Left ventricle myocardium inferior (tissue), 1 donor: ENCODE measurements at places on chromosomes 3 and 15. TPM values are rescaled to one million over a fixed set of nuclear protein-coding genes. Genes with fewer than 3 reads are reported as not detected.

- no peak for DNase-seq
Measured at GRCh38 chr3:48244461-48244860, 3.6 kb downstream of the ZNF589 start.

- DNase-seq: no peak
Measured at GRCh38 chr3:183098536-183099025, 715 bp downstream of the MCCC1 start.

DNA sequence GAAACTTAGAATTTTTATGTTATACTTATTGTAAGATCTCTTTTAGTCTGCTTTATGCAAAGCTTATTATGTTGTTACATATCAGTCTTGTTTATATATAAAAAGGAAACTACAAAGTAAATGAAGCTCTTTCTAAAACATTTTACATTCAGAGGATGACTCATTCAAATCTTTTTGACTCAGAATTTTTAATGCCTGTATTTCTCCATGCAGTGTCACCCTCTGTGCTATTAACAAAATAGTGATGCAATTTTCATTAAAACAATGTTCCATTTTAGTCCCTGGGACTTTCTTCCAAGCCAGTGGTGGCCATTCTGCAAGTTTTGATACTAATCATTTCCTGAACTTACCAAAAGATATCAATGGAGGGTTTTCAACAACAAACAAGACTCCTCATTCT is 216.1 kb downstream of the NAALADL2 start:
- no peak for DNase-seq

GRCh38 chr15:73699249-73700040 is 15.3 kb downstream of the CD276 start:
- DNase-seq: no peak

- no peak for DNase-seq
Measured at GRCh38 chr3:67599821-67600220, 54.6 kb downstream of the SUCLG2 start.

GRCh38 chr15:100468285-100468684 is 60.5 kb downstream of the CERS3 start:
- DNase-seq: peak; percentile 17

SKOR1 gene
- total RNA-seq: 0.22 TPM

ATP8B4 gene
- total RNA-seq: 2.5 TPM

ALDH1A2 gene
- 14.0 TPM for total RNA-seq
